ENCODE measurements at places on chromosomes 5 and 9. TPM values are rescaled to one million over a fixed set of nuclear protein-coding genes. Genes with fewer than 3 reads are reported as not detected.

DNA sequence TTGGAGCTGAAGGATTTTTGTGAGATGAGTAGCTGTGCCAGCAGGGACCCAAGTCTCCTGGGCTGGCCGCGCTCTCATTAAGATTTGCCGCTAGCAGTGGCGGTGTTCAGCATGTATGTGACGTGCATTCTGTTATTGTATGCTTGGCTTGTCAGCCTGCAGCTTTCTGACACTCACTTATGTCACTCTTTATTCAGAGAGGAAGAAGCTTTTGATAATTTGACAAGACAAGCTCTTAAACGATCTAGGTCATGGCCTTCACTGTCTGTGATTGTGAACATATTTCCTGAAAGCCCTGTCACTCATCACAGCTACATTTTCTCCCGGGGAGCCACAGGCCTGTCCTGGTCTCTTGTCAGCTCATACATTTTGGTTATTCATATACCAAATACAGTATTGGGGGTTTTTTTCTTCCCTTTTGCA lies 98.2 kb upstream of the GRHPR start:
- H3K4me1 ChIP-seq, result no peaks in the 10 kb centered on the region
- H3K27me3 ChIP-seq, result no peaks in the 10 kb centered on the region
- no peak overlapping the region for H3K27ac ChIP-seq

DNA sequence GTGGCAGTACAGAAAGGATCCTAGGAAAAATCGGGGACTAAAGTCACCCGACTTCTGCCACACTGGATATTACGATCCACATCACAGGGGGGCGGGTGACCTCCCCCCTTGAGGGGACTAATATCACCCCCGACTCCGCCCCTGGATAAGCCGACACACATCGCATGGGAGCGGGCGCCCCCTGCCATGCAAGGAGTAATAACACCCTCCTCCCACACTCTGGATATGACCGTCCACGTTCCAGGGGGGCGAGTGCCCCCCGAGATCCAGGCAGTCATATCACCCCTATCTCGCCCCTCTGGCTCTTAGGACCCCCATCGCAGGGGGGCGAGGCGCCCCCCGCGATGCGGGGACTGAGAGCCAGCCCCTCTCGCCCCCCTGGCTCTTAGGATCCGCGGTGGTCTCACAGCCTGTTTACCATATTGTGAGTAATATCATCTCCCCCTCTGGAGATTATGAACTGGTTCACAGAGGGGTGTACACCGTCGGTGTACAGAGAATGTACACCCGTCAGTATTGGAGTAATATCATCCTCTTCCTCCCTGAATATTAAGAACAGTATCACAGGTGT lies 423.0 kb downstream of the DIRAS2 start:
- H3K27ac ChIP-seq, result no peak overlapping the region
- no peaks in the 10 kb centered on the region for H3K4me1 ChIP-seq
- no peaks in the 10 kb centered on the region for H3K36me3 ChIP-seq
- no peak overlapping the region for H3K4me3 ChIP-seq

OTP gene
- total RNA-seq, result not detected

MAT2B gene
- 54.8 TPM for total RNA-seq

GRCh38 chr5:62587737-62588136 lies 9.1 kb downstream of the LRRC70 start:
- no peak for DNase-seq
- H3K27me3 ChIP-seq, result no peaks in the 10 kb centered on the region
- no peak overlapping the region for H3K27ac ChIP-seq
- no peak overlapping the region for H3K4me3 ChIP-seq
- no peaks in the 10 kb centered on the region for H3K36me3 ChIP-seq

- H3K4me3 ChIP-seq, result no peak overlapping the region
- DNase-seq, result peak; percentile 92
- peaks cover 43% of the 10 kb centered on the region for H3K4me1 ChIP-seq
Measured at GRCh38 chr5:74538206-74538661, 102.3 kb downstream of the ENC1 start.

TAF1L gene
- not detected for total RNA-seq

DNA sequence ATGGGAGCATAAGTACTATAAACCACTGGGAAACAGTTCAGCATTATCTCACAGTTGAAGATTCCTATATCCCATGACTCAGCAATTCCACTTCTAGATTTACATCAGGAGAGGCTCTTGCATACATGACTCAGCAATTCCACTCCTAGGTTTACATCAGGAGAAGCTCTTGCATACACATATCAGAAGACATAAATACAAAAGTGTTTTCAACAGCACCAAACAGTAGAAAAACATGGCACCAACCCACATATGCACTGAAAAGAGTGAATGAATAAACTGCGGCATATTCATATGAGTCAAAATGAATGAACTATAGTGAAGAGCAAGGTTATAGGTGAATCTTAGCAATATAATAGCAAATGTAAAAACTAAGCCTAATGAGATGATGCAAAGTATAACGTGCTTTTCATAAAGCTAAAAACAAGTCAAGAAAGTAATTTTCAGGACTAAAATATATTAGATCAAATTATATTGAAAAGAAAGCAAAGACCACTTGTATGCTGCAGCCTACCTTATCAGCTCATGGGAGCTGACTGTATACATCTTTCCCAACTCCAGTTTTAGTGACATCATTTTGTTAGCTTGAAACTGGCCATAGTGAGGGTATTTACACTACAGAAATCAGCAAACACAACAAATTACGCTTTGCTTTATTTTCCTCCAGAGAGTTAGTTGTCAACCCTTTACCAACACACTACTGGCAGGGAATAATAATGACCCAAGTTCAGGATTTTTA lies 95.8 kb downstream of the ANKRD18B start:
- H3K4me1 ChIP-seq, result peaks cover 14% of the 10 kb centered on the region
- no peak for DNase-seq
- H3K27ac ChIP-seq, result no peak overlapping the region
- H3K27me3 ChIP-seq, result peaks cover 11% of the 10 kb centered on the region
- H3K36me3 ChIP-seq, result no peaks in the 10 kb centered on the region

Data from esophagus muscularis mucosa (tissue), 4 donors.